ENCODE measurements at places on chromosomes 12 and 14.

DNA sequence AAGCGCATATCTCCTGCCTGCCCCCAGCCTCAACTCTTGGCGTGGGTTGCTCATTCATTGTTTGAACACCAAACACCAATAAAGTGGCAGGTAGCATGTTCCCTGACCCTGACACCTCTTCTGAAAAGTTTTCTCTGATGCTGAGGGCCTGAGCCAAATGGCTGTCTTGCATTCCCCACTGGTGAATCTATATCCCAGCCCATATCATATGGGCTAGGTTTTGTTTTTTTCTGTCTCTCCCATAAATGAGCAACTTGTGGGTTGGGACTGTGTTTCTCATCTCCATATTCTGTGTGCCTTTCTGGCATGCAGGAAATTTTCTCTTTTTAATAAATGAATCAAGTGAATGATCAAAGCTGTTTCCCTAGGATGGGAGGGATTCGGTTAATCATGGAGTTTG lies 5.0 kb downstream of the MYO1A start:
- DNase-seq, result no peak

GRCh38 chr12:115437061-115437567 lies 753.1 kb upstream of the TBX3 start:
- no peak for DNase-seq

- DNase-seq, result no peak
Measured at GRCh38 chr14:92582706-92583452, 69.3 kb downstream of the RIN3 start.

- DNase-seq, result peak; percentile 45
Measured at GRCh38 chr12:116376354-116377193, 99.1 kb upstream of the MED13L start.

GRCh38 chr12:114895827-114896226 lies 211.9 kb upstream of the TBX3 start:
- no peak for DNase-seq

DNA sequence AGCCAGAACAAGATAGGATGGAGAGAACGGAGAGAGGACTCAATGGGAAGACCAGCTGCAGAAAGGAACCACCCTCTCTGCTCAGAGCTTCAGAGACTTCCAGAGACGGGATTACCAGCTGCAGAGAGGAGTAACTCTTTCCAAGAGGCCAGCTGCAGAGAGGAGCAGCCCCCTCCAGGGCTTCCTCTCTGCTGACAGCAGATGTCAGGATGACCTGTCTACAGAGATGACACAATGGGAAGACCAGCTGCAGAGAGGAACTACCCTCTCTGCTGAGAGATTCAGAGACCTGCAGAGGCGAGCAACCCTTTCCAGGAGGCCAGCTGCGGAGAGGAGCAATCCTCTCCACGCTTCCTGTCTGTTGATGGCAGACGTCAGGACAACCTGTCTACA lies 61.8 kb downstream of the KLRG1 start:
- no peak for DNase-seq

GRCh38 chr12:106284358-106285105 lies 18.0 kb upstream of the TCP11L2 start:
- no peak for DNase-seq

GRCh38 chr14:92601757-92602417 lies 88.3 kb downstream of the RIN3 start:
- DNase-seq, result no peak

- no peak for DNase-seq
Measured at GRCh38 chr12:2332947-2333346, 280.2 kb downstream of the CACNA1C start.

DNA sequence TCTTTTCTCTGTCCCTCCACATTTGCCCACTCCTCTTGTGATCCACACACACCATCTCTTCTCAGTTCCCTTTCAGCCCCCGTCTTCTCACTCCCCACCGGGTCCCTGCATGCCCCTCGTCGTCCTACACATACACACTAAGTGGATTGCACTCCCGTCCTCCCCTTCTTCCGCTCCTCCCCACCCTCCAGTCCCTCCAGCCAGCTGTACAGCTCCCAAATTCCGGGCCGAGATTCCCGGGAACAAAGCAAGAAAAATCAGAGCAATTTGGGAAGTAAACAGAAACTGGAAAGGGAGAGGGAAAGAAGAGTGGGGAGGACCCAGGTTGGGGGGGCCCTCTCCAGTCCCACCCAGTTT lies 282 bp upstream of the IGFBP6 start:
- no peak for DNase-seq

- no peak for DNase-seq
Measured at GRCh38 chr12:122969676-122970075, 3.4 kb upstream of the ABCB9 start.

DNA sequence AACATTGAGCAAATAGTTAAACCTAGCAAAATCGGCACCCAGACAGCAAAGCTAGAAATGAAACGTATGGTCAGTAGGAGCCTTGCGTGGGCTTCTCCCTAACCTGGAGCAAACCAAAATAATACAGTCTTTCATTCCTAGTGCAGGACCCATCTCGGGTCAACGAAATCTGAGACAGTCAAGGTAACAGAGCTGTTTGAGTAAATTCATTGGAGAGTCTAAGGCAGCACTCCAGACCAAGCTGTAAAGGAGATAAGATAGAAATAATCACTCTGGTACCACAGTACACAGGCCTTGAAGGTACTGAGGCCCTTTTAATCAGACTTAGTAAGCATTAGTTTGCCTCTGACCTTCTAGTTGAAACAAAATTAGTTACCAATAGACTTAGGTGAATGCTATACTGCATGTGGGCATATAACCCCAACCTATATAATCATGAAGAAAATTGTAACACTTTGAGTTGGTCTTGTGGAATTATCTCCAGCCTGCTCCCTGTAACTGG lies 54.4 kb upstream of the BICD1 start:
- no peak for DNase-seq
